ENCODE measurements at places on chromosomes 11 and 22. TPM values are rescaled to one million over a fixed set of nuclear protein-coding genes. Genes with fewer than 3 reads are reported as not detected.

GRCh38 chr11:8227156-8228152 lies 36.2 kb downstream of the LMO1 start:
- no peak for DNase-seq

DNA sequence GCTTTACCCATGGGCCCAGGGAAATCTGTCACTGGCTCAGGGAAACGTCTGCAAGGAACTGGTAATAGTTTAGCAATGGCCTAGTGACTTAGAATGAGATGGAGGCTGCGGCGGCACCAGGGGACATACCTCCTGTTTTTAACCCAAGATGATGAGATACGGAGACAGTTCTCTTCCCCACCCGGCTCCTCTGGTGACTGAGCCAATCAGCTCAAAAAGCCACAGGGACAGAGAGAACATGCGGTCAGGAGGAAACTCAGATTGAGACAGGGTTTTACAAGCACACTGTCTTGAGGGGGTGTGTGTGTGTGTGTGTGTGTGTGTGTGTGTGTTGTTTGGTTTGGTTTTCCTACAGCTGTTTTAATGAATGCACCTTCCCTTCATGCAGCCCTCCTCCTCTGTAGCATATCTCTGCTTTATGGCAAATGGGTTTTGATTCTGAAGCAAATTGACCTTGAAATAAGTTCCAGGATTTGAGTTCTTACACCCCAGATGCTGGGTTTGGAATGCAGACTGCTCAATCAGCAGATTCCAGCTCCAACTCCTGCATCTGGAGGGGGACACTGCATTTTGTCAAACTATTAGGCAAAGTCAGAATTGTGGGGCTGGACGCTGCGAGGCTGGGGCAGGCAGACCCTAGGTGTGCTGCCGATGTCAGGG lies 246.2 kb downstream of the NTM start:
- no peak for DNase-seq

DNA sequence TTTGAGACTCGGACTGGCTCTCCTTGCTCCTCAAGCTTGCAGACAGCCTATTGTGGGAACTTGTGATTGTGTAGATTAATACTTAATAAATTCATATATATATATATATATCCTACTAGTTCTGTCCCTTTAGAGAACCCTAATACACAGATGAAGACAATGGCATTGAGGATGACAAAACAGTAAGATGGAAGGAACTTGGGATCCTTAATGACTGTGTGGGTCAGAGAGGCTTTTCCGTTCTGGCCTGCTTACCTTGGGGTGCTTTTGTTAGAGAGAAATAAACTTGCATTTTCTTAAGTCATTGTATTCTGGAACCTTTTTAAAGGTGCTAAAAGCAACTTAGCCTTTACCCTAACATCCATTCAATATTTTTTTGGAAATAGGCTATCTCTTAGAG lies 49.6 kb upstream of the RRAS2 start:
- no peak for DNase-seq

DNA sequence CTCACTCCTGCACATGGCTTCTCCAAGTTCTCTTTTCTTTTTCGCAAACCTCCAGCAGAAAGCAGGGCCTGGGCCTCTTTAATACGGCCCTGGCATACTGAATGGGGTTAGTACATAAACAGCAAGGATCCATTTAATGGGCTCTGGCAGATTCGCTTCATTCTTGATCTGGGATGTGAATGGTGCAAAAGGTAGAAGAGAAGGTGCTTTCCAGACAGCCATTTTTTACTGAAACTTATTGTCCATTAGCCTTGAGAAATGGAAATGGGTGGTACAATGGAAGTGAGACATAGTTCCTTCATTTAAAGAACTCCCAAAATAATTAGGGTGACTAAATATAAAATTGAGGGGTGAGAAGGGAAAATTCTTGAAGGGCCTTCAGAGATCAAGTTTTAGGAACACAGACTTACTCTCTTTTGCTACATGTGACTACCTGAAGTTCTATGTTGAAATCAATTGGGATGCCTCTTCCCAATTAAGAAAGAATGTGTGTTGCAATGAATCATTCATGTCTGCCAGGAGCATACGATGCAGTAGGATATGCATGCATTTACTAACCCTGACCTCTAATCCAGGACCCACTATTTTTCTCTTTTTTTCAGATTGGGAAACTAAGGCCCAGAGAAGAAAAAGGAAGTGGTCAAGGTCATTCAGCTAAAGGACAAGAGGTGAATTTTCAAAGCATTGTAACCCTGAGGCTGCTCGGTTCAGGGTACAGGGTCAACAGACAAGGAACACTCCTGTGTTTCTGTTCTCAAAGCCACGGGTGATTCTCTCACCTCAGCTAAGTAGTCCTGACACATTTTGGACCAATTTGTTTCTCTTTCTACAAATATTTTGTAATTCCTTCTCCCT lies 144.1 kb downstream of the BBOX1 start:
- no peak for DNase-seq

- no peak for DNase-seq
Observed at GRCh38 chr11:122796128-122796717, 42.1 kb upstream of the CRTAM start.

- DNase-seq = no peak
Observed at GRCh38 chr22:32829451-32829851, 27.9 kb downstream of the TIMP3 start.

DNA sequence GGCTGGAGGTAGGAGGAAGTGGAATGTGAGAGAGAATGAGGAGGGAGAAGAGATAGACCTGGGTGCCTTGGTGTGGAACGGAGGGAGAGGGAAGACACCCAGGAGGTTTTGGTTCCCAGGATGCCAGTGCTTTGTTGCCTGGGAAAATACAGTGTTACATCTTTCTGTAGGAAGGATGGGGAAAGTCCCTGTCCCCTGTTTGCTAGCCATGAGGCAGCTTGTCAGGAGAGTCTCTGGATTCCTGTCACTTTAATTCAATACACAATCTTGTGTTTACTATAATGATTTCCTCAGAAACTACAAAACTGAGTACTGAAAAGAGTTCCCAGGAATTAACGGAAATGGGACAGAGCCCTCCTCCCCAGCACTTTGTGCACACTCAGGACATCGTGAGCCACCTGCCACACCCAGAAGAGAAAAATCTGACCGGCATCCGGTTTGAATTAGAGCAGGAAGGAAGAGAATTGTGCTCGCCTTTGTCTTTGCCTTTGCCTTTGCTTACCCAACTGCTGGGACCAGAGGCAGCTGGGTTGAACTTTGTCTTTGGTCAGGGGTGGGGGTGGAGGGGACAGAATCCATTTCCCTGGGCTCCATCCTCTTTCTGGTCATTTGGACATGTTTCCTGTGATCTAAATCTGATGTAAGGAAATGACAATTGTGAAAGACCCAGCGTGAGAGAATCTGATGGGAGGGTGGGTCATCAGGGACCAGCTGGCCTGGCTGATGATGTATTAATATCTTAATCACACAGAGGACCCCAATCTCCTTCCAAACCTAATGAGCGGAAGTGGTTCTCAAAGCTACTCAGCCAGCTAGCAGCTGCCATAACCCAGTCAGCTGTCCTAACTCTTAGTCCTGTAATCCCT lies 1.3 kb upstream of the LIMK2 start:
- no peak for DNase-seq

DNA sequence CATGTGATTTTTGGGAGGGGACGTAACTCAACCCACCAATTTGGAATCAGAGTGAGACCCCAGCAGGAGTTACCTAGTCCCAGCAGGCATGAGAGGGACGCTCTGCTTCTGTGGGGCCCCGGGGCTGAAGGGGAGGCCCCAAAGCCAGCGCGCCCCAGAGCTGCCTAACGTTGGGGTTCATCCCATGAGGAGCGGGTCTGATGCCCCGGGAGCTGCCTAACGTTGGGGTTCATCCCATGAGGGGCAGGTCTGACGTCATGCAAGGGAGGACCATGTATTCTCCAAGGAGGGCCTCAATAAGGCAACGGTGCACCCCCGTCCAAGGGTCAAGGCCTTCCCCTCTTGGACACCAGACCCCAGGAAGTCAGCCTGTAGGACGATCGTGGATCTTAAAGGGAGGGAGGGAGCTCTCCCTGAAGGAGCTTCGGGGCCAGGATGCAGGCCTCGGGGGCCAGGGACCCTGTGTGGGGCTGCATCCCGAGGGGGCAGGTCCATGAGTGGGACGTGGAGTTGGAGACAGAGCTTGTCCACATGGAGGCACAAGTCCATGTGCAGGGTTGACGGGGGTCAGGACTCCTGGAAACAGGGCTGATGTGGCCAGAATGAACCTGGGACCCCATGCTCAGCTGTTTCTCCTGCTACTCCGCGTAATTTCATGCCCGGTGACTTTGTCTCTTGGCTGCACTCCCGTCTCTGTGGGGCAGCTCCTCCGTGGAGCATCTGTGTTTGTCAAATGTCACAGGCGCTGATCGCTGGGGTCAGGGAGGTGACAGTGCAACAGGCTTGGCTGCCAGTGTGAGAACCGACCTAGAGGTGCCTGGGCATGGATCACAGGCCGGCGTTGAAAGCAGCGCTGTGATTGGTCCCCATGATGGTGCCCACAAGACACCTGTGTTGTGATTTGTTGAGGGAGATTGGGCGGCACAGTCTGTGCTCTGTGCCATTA lies 1029.1 kb downstream of the BRD1 start:
- DNase-seq = no peak

- DNase-seq = no peak
Observed at GRCh38 chr11:80798174-80798573, 1357.3 kb upstream of the TENM4 start.

GRCh38 chr11:19984048-19984742 lies 176.1 kb downstream of the DBX1 start:
- DNase-seq = no peak

DNA sequence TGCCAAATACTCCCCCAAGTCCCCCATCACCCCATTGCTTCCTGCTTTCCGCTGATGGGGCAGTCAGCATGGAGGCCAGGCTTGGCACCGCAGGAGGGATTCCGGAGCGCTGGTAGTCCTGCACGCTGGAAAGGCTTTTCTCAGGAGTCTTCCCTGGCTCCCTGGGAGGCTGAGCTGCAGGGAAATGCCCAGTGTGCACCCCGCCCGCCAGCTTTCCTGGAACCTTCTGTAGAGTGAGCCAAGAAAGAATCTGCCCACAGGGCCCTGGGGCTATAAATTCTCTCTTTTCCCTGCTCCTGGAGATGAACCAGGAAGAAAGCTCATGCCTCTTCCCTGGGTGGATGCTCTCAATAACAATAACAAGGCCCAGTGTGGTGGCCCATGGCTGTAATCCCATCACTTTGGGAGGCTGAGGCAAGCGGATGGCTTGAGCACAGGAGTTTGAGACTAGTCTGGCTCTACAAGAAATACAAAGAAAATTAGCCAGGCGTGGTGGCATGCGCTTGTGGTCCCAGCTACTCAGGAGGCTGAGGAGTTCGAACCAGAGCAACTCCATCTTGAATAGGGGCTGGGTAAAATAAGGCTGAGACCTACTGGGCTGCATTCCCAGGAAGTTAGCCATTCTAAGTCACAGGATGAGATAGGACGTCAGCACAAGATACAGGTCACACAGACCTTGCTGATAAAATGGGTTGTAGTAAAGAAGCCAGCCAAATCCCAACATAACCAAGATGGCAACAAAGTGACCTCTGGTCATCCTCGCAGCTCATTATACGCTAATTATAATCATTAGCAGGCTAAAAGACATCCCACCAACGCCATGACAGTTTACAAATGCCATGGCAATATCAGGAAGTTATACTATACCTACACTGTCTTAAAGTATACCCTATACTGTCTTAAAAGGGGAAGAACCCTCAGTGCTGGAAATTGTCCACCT lies 46.4 kb upstream of the FTH1 start:
- no peak for DNase-seq

DNA sequence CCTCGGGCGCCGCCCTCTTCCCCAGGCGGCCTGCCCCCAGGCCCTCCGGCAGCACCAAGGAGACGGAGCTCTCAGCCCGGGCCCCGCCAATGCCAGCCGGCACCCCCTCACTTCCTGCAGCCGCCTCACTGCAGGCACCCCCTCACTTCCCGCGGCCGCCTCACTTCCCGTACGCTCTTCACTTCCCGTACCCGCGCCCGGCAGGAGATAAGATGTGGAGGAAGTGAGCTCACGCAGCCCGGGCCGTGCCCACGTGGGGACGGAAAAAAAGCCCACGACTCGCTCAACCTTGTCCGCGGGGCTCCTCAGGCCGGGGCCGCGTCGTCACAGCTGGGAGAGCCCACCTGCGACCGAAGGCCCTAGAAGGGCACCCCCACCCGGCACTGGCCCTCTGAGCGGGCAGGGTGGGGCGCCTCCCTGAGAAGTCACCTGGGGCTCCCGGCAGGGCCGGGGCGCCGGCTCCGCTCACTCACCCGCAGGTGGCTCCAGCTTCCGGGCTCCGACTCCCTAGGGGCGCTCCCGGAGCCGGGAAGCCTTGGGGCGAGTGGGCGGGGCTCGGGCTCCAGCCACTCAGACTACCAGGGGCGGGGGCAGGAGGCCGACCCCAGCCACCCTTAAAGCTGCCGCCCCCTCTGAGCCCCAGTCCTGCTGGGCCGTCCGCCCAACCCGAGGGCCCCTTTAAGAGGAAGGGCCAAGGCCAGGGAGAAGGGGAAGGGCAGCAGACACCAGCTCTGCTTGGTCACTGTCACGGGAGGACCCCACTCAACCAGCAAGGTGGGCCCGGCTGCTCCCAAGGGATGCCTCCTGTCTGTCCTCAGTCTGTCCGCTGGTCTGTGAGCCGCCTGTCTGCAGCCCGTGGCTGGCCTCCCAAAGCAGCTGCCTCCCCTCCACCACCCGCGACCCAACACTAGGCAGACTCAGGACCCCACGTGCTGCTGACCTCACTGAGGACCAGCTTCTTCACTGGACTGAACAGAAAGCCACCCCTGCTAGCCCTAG lies 31.4 kb downstream of the PISD start:
- DNase-seq = peak; percentile 87

- peak; percentile 92 for DNase-seq
Observed at GRCh38 chr11:75562048-75562835, at the start of gene SERPINH1. TSS of gene SERPINH1 (plus strand) at chr11:75562253. CDS start at chr11:75566350, 4,097 bp downstream.

GRCh38 chr22:23523713-23524112 lies 56.4 kb downstream of the IGLL1 start:
- DNase-seq = no peak

DNA sequence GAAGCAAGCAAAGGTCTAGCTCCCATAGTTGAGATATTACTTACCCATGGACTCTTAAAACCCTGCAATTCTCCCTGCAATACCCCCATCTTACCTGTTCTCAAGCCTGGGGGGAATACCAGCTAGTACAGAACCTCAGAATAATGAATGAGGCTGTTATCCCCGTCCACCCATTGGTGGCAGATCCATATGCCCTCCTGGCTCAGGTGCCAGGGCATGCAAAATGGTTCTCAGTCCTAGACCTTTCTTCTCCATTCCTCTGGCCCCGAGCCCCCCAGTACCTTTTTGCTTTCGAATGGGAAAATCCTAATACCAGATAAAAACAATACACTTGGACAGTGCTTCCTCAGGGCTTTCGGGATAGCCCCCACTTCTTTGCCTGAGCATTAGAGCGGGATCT lies 86.4 kb downstream of the PIWIL4 start:
- no peak for DNase-seq

FKBP2 gene
- 56.2 TPM for total RNA-seq

GNAZ gene
- total RNA-seq = 22.8 TPM

LMO2 gene
- total RNA-seq = 28.3 TPM

STIM1 gene
- 49.6 TPM for total RNA-seq

MRGPRX4 gene
- total RNA-seq = not detected

ELFN2 gene
- 5.9 TPM for total RNA-seq

DRICH1 gene
- 1.3 TPM for total RNA-seq

HBB gene
- total RNA-seq = 16,523 TPM
